ENCODE measurements at places on chromosomes 6 and 20. TPM values are rescaled to one million over a fixed set of nuclear protein-coding genes. Genes with fewer than 3 reads are reported as not detected.
A peak's percentile ranks its signal among the peaks of the same experiment; 100 is the strongest.

Gene SLC32A1
- not detected for total RNA-seq

DNA sequence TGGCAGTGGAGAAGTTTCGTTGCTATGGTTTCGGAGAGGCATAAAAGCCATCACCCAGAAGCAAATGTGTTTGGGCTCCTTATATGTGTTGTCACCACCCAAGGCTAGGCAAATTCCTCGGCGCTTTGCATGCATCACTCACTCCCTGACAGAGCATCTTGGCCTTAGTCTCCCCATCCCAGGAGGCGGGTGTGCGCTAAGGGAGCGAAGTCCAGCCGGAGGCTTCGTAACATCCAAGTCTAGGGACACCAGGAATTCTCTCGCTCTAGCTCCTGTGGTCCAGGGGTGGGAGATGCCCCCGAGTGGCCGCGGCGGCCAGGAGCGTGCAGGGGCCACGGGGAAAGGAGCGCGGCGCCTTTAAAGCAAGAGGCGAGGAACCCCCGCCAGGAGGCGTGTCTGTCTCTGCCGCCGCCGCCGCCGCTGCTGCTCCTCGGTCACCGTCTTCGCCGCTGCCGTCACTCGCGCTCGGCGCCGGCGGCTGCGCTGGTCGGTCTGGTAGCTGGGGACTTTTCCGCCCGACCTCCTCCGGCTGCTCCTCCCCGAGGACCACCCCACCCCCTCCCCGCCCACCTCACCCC lies at the start of gene GRIK2:
GRIK2 (plus strand) TSS at position 458 of the 578 bp plus-strand sequence.
- peaks cover 54% of the 10 kb centered on the region for H3K27me3 ChIP-seq
- no peaks in the 10 kb centered on the region for H3K4me1 ChIP-seq
- H3K36me3 ChIP-seq = no peaks in the 10 kb centered on the region
- DNase-seq = no peak
- H3K27ac ChIP-seq = no peak within 1 kb of the TSS
- peak within 1 kb of the TSS; percentile 34 for H3K4me3 ChIP-seq

Gene TCF15
- total RNA-seq = 0.65 TPM

Gene VIP
- total RNA-seq = 1.5 TPM

DNA sequence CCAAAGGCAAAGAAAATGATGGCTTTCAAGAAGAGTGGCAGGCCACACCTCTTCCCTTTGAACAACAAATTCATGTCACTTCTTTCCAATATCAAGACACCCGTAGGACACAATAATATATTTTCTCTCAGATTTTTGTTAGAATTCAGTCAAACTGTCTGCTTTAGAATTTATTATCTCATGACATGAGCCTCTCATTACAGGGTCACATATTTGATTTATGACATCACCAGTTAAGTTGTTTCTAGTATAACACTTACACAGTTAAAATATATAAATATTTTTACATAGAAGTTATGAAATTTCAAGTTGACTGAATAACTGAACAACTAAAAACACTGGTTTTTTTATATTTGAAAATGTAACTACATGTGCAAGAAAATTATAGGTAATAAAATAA lies 320.6 kb upstream of the AGPAT4 start:
- H3K4me1 ChIP-seq = no peaks in the 10 kb centered on the region
- no peaks in the 10 kb centered on the region for H3K36me3 ChIP-seq
- H3K4me3 ChIP-seq = no peak overlapping the region
- no peak for DNase-seq

DNA sequence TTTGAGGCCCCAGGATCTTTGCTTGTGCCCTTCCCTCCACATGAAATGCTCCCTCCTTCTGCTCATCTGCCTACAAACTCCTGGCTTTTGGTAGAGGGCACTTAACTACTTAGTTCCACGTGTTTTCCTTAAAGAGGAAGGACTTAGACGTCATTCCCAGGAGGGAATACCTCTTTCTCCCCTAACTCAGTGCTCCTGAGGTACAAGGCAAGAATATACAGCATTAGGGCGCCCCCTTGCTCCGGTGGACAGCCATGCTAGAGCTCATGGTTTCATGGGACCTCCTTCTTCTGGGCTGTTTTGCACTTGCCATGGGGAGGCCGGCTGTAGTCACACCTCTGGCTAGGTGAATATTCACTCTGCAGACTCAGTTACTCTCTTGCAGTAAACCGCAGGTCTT lies 93.8 kb upstream of the LY86 start:
- DNase-seq = peak; percentile 73
- H3K27me3 ChIP-seq = no peaks in the 10 kb centered on the region
- no peak overlapping the region for H3K27ac ChIP-seq
- no peaks in the 10 kb centered on the region for H3K4me1 ChIP-seq
- no peak overlapping the region for H3K4me3 ChIP-seq

- no peak overlapping the region for H3K27ac ChIP-seq
- H3K4me1 ChIP-seq = no peaks in the 10 kb centered on the region
- no peak overlapping the region for H3K4me3 ChIP-seq
- no peaks in the 10 kb centered on the region for H3K27me3 ChIP-seq
- DNase-seq = no peak
- H3K36me3 ChIP-seq = peaks cover 63% of the 10 kb centered on the region
These were observed 26.2 kb downstream of the NOL7 start for GRCh38 chr6:13641315-13641714.

DNA sequence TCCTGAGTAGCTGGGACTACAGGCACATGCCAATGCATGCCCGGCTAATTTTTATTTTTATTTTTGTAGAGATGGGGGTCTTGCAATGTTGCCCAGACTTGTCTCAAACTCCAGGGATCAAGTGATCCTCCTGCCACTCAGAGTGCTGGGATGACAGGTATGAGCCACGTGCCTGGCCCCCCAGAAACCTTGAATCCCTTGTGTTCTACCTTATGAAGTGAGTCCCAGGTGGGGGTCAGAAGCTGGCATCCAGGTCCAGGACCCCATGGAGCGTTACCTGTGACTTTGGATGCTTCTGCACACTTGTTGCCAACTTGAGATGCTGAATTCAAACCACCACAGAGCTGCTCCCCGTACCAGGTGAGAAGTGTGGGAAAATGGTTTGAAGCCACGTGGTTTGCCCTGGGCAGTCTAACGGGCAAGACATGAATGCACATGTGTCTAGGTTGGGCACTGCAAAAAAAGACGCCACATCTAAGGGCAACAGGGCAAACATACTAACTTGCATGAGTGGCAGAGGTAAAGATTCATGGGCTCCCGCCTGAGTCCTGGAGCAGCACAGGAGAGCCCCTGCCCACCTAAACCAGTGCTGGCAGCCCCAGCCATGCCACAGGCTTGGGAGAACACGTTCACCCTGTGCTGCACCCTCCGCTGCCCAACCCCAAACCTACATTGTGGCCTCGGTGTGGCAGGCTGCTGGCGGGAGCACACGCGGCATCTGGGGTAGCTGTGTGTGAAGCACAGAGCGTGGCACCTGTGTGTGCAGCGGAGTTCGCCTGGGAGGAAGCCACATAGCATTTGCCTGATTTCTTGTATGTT lies 101.2 kb downstream of the JPH2 start:
- no peaks in the 10 kb centered on the region for H3K27me3 ChIP-seq
- no peak overlapping the region for H3K4me3 ChIP-seq
- H3K4me1 ChIP-seq = no peaks in the 10 kb centered on the region
- no peak for DNase-seq
- no peak overlapping the region for H3K27ac ChIP-seq

DNA sequence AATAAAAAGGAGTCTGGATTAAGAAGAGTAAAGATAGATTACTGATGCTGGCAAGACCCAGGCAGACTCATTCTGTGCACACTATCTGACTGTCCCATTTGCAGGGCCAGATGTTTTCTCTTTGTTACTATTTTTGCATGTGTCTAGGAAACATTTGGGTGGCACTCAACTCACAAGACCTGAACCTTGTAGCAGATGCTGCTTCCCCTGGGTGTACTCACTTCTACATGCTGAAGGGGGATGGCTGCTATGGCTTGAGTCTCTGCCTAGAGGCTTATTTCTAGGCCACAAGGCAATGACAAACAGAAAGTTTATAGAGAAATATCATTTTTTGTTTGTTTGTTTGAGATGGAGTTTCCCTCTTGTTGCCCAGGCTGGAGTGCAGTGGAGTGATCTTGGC lies 351.4 kb downstream of the FOXA2 start:
- DNase-seq = no peak
- no peak overlapping the region for H3K4me3 ChIP-seq
- H3K4me1 ChIP-seq = no peaks in the 10 kb centered on the region
- no peak overlapping the region for H3K27ac ChIP-seq
- no peaks in the 10 kb centered on the region for H3K36me3 ChIP-seq

DNA sequence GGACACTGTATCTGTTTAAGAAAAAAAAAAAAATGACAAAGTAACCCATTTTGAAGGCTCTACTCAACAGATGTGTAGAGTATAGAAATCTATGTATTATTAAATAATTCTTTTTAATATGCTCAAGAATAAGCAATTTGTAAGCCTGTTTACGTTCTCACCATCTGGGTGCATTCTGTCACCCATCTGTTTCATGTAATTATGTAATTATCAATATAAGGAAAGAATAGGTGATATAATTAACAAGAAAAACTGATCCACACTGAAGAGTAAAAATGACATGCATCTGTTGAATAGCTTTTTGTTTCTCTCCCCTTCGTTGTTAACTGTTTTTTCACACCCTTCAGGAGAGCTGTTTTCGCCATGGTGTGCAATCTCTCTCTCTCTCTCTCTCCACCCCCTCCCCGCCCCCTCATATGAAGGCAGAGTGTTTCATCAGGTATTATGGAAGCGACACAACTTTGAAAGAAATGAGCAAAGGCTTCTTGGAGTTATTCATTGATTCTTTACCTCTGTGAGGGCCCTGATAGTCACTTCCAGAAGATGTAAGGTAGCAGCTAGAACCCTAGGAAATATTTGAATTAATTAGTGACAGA lies 154.3 kb upstream of the INSM1 start:
- no peaks in the 10 kb centered on the region for H3K36me3 ChIP-seq
- DNase-seq = no peak
- no peaks in the 10 kb centered on the region for H3K4me1 ChIP-seq
- no peak overlapping the region for H3K27ac ChIP-seq

Gene C6orf52
- total RNA-seq = 1.3 TPM

DNA sequence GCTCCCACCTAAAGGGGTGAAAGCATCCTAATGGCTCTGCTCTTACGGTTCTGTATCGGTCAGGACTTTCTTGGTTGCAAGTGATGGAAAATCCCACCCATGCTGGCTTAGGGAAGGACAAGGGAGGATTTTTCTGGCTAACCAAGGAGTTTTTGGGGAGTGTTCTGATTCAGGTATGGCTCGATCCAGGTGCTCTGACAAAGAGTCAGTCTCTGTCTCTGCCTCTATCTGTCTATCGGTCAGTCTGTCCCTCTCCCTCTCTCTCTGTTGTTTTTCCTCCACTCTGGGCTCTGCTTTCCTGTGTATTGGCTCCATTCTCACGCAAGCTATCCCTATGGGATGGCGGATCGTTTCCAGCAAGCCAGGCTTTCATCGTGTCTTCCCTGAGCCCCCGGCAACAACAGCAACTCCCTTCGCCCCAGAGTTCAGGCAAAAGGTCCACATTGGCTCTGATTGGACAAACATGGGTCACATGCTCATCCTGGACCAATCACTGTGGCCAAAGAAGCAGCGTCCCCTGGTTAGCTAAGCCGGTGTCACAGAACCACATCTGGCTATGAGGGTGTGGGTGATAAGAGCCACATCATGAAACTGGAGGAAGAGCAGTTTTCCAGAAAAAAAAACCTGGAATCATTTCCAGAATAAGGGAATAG lies 160.3 kb downstream of the BMP7 start:
- H3K4me3 ChIP-seq = no peak overlapping the region
- H3K4me1 ChIP-seq = no peaks in the 10 kb centered on the region
- H3K27me3 ChIP-seq = peaks cover 5% of the 10 kb centered on the region
- H3K36me3 ChIP-seq = no peaks in the 10 kb centered on the region
- H3K27ac ChIP-seq = no peak overlapping the region
- DNase-seq = no peak

DNA sequence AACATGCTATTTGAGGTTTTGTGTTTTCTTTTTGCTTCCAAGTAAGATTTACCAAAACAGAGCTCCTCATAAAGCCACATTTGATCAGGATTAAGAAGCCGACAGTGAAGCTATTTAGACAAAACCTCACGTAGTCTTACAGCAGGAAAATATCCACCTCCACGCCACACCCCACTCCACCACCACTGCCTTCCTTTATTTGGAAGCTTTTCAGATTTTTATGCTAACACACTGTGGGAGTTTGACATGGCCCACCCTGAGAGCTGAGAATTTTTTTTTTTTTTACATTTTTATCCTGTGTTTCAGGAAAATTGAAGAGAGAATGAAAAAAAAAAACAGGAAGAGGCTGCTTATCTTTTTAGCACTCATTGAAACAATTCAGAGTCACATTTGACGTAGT lies 104.8 kb upstream of the MC3R start:
- H3K4me1 ChIP-seq = no peaks in the 10 kb centered on the region
- no peak for DNase-seq
- no peaks in the 10 kb centered on the region for H3K27me3 ChIP-seq
- no peak overlapping the region for H3K4me3 ChIP-seq

DNA sequence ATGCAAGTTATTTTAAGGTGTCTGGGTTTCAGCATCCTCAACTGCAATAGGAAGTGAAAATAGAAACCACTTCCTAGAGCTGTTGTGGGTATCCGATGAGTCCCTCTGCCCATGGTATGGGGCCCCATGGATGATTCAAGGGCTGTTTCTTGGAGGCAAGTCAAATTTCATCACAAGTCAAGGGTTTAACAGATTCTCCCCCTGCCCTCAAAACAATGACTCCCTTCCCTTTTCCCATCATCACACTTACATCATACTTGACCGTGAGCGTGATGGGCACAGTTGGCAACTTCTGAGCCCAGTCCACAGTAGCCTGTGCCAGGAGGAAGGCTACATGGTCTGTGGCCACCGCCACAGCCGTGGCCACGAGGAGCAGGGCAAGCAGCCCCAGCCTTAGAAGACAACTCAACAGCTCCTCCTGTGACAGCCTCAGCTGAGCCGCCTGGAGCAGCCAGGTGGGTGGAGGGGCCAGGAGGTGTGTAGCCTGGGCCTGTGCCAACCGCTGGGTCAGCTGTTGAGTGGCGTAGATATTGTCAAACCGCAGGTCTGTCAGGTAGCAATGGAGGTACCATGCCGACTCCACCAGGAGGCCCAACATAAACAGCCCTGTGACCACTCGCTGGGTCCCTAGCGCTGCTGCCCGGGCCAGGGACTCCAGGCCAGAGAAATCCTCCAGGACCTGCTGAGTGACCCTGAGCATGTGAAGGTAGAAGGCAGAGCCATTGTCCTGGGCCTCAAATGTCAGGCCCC lies 5.2 kb downstream of the OCSTAMP start:
- no peaks in the 10 kb centered on the region for H3K36me3 ChIP-seq
- DNase-seq = no peak
- H3K27ac ChIP-seq = no peak overlapping the region
- H3K27me3 ChIP-seq = peaks cover 37% of the 10 kb centered on the region
